ENCODE measurements at places on chromosomes 1 and 21.

DNA sequence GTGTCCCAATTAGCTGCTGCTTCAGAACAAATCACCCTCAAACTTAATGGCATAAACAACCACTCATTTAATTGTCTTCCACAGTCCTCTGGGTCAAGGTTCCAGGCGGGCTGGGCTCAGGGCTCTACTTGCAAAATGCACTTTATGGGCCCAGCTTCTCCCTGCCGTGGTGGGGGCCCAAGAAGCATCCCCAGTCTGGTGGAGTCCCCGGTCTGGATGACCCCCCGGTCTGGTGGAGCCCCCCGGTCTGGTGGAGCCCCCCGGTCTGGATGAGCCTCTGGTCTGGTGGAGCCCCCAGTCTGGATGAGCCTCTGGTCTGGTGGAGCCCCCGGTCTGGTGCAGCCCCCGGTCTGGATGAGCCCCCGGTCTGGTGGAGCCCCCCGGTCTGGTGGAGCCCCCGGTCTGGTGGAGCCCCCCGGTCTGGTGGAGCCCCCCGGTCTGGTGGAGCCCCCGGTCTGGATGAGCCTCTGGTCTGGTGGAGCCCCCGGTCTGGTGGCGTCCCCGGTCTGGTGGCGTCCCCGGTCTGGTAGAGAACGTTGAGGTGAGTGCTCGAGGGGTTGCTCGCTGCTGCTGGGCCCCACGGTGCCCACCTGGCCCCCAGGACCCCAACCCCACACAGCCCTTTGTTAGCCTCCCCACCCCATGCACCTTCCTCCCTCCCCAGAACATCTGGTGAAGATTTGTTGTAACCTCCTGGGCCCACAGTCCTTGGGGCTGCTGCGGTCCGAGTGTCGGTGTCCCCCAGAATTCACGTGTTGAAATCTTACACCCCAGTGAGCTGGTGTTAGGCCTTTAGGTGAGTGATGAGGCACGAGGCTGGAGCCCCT is 33.8 kb downstream of the POFUT2 start:
- no peak overlapping the region for H3K27ac ChIP-seq
- H3K4me1 ChIP-seq: peaks cover under 1% of the 10 kb centered on the region
- no peak overlapping the region for H3K4me3 ChIP-seq

DNA sequence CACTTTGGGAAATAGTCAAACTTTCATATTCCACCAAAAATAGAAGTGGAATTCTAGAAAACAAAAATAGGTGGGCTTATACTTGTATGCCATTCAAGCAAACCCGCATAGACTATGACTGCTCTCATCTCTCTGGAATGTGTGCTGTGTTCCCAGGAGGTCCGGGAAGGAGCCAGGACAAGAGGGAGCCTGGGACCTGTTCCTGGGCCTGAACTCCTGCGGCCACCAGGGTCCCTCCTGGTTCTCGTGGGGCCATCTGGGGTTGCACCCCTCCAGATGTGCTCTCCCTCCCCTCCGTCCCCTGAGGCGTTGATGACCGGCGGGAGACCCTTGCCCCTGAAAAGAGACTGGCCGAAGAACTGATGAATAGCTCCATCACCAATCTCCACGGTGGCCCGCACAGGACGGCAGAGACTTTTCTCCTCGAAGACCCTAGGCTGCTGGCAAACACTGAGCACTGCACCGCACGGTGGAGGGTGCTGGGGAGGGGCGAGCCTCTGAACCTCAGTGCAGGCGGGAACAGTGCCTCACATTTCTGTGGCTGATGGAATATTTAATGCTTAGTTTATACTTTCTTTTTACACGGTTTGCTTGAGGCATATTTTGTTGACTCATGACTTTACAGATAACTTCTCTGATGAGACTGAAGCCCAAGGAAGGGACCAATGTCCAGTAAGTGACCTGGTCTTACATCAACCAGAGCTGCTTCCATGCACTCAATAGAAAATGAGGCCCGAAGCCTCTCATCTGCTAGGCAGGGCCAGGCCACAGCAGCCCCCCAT is 9.6 kb upstream of the ADARB1 start:
- H3K27ac ChIP-seq: no peak overlapping the region
- DNase-seq: no peak
- H3K27me3 ChIP-seq: no peaks in the 10 kb centered on the region
- no peaks in the 10 kb centered on the region for H3K36me3 ChIP-seq

- H3K4me3 ChIP-seq: no peak overlapping the region
- no peak for DNase-seq
- H3K27ac ChIP-seq: no peak overlapping the region
- no peaks in the 10 kb centered on the region for H3K36me3 ChIP-seq
Observed at GRCh38 chr1:198106011-198106410, 50.8 kb upstream of the NEK7 start.

- no peak overlapping the region for H3K4me3 ChIP-seq
- no peak overlapping the region for H3K27ac ChIP-seq
Observed at GRCh38 chr21:36891692-36892091, 74.8 kb downstream of the HLCS start.

- H3K36me3 ChIP-seq: peaks cover 2% of the 10 kb centered on the region
- no peak overlapping the region for H3K27ac ChIP-seq
- no peak for DNase-seq
- H3K4me1 ChIP-seq: no peaks in the 10 kb centered on the region
- no peaks in the 10 kb centered on the region for H3K27me3 ChIP-seq
Observed at GRCh38 chr1:15722411-15722810, 13.6 kb upstream of the SLC25A34 start.

GRCh38 chr1:2610036-2610959 is 22.5 kb downstream of the MMEL1 start:
- no peak for DNase-seq
- H3K4me1 ChIP-seq: peaks cover 2% of the 10 kb centered on the region
- no peaks in the 10 kb centered on the region for H3K27me3 ChIP-seq
- H3K27ac ChIP-seq: no peak overlapping the region
- H3K4me3 ChIP-seq: no peak overlapping the region

GRCh38 chr1:17684810-17685209 is 70.3 kb upstream of the ACTL8 start:
- H3K4me3 ChIP-seq: no peak overlapping the region
- no peaks in the 10 kb centered on the region for H3K27me3 ChIP-seq
- H3K4me1 ChIP-seq: no peaks in the 10 kb centered on the region
- DNase-seq: no peak
- no peaks in the 10 kb centered on the region for H3K36me3 ChIP-seq

GRCh38 chr1:114448370-114449036 is 62.5 kb downstream of the TRIM33 start:
- DNase-seq: no peak
- H3K27me3 ChIP-seq: no peaks in the 10 kb centered on the region
- no peak overlapping the region for H3K4me3 ChIP-seq

DNA sequence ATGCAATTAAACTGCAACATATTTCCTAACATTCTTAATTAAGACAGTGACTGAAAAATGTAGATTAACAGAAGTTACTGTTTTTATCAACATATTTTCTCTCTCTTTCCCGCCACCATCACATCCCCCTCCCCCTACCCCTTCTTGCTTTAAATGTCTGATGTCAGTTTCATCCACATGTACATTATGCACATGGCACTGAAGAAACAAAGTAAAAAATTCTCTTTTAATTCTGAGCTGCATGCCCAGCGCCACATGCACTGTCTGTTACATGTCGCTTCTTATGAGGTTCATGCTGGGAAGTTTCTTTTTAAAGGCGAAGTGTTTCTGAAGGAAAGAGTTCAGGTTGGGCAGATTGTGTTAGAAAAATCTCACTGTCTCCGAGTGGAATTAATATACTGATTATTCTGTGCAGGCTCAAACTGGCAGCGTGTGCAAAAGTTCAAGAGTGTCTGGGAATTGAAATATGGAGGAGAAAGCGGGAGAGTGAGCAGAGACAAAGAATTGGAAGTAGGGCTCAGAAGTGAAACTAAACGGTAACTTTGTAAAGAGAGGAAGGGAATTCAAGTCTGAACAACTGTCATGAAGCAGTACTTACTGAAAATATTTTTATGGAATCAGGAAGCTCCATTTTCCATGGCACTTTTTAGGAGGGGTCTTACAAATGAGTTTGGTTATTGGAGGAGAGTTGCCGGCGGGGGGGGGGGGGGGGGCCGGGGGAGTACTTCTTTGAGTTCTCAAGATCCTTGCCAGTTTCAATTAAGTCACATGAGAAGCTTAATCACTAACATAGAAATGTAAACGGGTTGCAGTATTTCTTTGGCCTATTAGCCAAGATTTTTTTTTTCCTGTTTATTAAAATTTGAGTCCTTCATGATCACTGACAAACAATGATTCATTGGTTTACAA is 217.6 kb downstream of the SDCCAG8 start:
- no peak for DNase-seq
- no peaks in the 10 kb centered on the region for H3K36me3 ChIP-seq
- H3K27me3 ChIP-seq: no peaks in the 10 kb centered on the region
- H3K4me1 ChIP-seq: peaks cover 8% of the 10 kb centered on the region
- H3K4me3 ChIP-seq: peak overlapping the region; percentile 31

GRCh38 chr1:10146391-10146790 is 64.0 kb upstream of the KIF1B start:
- no peaks in the 10 kb centered on the region for H3K27me3 ChIP-seq
- no peak for DNase-seq
- no peak overlapping the region for H3K27ac ChIP-seq
- H3K36me3 ChIP-seq: no peaks in the 10 kb centered on the region
- no peaks in the 10 kb centered on the region for H3K4me1 ChIP-seq
